Stimulated activated CD4-positive, alpha-beta T cell treated with anti-CD3 and anti-CD28 coated beads, Interleukin-2, amount 100 ng/mL, for 24 hours (primary cell): ENCODE measurements at places on chromosomes 2 and 18.

DNA sequence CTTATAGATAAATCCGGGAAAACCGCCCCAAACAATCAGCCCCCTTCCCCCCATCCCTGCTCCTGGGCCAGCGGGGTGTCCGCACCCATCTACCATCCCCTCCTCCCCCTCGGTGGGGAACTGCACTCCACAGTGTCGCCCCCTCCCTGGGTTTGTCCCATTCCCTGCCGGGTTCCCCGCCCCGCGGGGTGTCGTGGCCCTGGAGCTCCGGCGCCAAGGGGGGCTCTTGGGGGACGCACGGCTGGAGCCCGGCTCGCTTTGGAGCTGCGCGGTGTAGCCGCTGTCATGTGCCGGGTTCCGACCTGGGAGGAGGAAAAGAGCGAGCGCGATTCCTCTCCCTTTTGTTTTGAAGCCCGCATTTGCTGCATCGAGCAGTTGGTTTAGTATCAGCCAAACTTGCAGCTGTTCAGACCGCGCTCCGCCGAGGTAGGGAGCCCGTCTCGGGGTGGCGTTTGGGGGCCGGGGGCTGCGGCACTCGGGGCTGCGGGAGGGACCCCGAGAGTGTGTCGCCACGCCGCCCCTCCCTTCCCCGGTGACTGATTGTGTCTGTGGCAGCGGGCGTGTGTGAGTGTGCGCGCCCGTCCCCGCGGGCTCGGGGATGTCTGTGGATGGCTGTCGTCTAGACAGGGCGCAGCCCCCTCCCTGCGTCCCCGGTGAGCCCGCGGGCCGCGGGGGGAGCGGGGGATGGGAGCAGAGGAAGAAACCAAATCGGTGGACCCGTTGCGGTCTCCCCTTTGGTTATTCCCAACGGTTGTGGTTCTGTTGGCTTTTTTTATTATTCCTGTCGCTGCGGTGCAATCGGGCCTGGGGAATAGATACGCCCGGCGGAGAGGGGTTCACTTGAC lies 797 bp downstream of the CTIF start:
- DNase-seq, result peak; percentile 35

- DNase-seq, result no peak
Measured at GRCh38 chr2:168849610-168850009, 40.6 kb downstream of the SPC25 start.

DNA sequence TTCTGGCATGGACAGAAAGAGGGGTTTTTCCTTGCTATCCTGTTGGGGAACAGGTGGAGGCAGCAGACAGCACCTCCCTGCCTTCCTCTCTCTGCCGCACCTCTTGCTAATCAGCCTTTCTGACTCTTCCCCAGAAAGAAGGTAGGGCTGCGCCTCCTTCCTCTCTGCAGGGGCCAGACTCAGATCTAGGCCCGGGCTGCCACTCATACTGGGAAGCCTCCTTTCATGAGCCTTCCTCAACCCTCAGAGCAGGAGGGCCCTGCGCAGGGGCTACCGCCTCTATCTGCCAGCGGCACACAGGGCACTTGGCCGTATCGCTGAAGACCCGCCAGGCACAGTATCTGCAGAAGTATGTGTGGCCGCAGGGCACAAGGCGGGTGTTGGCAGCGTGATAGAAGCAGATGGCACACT lies 7.1 kb downstream of the NEURL3 start:
- no peak for DNase-seq

GRCh38 chr18:10900435-10900834 lies 248.9 kb downstream of the PIEZO2 start:
- DNase-seq, result no peak

GRCh38 chr2:175575346-175576258 lies 394.1 kb upstream of the ATP5MC3 start:
- DNase-seq, result no peak

GRCh38 chr18:79784071-79784913 lies 13.4 kb upstream of the KCNG2 start:
- no peak for DNase-seq
